CD4-positive, alpha-beta memory T cell (primary cell): ENCODE measurements at places on chromosomes 4 and X. TPM values are rescaled to one million over a fixed set of nuclear protein-coding genes. Genes with fewer than 3 reads are reported as not detected.
A peak's percentile ranks its signal among the peaks of the same experiment; 100 is the strongest.

ZGRF1 gene
- 7.6 TPM for total RNA-seq

GRCh38 chr4:156800463-156800862, 171.1 kb downstream of the PDGFC start:
- no peaks in the 10 kb centered on the region for H3K4me1 ChIP-seq
- H3K27ac ChIP-seq: no peak overlapping the region
- H3K27me3 ChIP-seq: no peaks in the 10 kb centered on the region
- DNase-seq: no peak

DNA sequence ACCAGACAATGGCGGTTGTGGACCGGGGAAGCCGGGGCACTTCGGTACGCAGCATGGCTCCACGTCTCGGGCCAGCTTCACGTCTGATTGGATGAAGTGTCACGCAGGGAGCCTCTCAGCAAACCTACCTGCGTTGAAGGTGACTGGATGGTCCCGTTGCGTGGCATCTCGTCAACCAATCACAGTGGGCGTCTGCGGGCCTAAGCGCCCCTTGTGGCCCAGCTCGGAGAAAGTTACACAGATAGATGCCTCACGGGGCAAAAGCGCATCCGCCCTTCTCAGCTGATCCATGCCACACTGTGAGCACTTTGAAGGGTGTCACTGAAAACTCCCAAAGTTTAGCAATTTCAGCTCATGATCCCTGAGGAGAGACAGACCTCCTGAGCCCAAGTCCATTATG, at the start of gene H2BW1:
H2BW1 (minus strand) TSS at position 103 of the 400 bp plus-strand sequence. CDS start 132 bp downstream, outside the sequence.
- H3K27me3 ChIP-seq: no peaks in the 10 kb centered on the region
- H3K4me1 ChIP-seq: no peaks in the 10 kb centered on the region

- no peak for DNase-seq
- no peaks in the 10 kb centered on the region for H3K4me1 ChIP-seq
- no peaks in the 10 kb centered on the region for H3K36me3 ChIP-seq
- H3K27me3 ChIP-seq: no peaks in the 10 kb centered on the region
Observed at GRCh38 chr4:117900832-117901231, 133.5 kb upstream of the NDST3 start.

DNA sequence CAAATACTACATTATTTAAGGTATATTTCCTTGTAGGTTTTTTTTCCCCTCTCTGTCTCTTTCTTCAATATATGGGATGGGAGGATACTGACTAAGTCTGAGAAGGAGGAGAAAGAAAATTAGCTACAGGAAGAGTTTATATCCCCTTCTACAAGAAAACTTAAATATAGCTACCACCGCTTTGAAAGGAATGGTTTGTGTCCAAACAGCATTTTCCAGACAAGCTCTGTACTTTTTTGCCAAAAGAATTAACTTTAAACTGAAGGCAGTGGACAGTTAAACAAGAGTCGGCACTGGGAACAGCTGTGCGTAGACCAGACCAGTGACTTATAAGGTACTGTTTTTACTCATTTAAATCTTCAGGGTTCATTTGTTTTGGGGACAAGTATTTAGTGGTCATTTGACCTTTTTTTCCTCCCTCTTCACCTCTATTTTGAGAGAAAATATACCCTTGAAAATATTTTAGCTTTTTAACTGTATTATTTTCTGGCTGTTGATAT, 303.7 kb downstream of the ARHGAP24 start:
- H3K4me1 ChIP-seq: no peaks in the 10 kb centered on the region
- DNase-seq: no peak
- H3K27me3 ChIP-seq: no peaks in the 10 kb centered on the region
- no peak overlapping the region for H3K27ac ChIP-seq

DNA sequence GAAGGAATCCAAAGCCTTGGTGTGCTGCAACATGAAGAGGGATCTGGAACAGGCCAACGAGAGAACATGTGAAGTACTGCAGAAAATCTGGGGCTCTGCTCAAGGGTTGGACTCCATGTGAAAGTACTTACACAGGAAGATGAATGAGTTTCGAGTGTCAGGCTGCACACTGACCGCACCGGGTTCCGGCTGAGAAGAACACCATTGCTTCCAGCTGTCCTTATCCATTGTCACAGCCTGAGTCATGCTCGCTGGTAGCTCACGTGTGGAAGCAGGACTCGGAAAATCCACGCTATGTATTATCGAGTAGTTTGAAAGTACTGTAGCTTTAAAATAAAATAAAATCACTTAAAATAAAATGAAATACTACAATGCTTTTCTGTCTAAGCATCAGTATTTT, 50.4 kb upstream of the TBL1X start:
- H3K27me3 ChIP-seq: no peaks in the 10 kb centered on the region
- no peak overlapping the region for H3K4me3 ChIP-seq
- no peak overlapping the region for H3K27ac ChIP-seq
- H3K4me1 ChIP-seq: no peaks in the 10 kb centered on the region

GRCh38 chr4:56575820-56576429, 70.3 kb downstream of the ARL9 start:
- H3K27me3 ChIP-seq: no peaks in the 10 kb centered on the region
- no peaks in the 10 kb centered on the region for H3K4me1 ChIP-seq
- no peaks in the 10 kb centered on the region for H3K36me3 ChIP-seq
- no peak overlapping the region for H3K27ac ChIP-seq
- DNase-seq: peak; percentile 10

DNA sequence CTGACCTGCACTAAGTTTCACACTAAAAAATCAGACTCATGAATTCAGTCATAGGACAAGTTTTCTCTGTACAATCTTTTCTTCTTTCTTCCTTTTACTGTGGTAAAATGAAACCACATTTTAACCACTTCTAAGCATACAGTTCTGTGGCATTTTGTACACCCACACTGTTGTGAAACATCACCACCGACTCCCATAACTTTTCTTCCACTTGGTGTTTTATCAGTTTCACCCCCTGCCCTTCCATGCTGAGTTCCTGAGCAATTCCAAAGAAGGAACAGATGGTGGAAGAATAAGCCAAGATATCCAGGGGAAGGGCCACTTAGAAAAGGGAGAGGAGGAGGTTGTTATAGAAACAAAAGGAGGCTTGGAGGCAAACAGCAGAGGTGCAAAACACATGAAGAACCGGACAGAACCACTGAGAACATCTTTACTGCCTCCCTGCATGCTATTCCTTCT, 22.6 kb downstream of the SLC25A4 start:
- H3K27me3 ChIP-seq: no peaks in the 10 kb centered on the region
- H3K27ac ChIP-seq: no peak overlapping the region
- peaks cover 28% of the 10 kb centered on the region for H3K36me3 ChIP-seq
- peak; percentile 69 for DNase-seq

DNA sequence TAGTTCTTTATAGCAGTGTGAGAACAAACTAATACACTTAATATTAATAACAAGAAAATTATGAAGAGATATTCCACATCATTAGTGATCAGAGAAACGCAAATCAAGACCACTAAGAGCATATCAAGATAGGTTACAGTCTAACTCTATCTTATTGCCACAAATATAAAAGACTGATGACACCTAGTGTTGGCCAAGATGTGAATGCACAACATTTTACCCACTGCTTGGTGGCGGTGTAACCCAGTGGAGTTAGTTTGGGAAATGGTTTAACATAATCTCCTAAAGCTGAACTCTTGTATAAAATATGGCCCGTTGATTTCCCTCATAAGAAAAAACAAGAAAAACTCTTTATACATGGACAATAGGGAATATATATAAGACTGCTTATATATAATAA, 92.4 kb downstream of the SLITRK2 start:
- DNase-seq: no peak
- no peaks in the 10 kb centered on the region for H3K27me3 ChIP-seq
- H3K27ac ChIP-seq: no peak overlapping the region
- no peaks in the 10 kb centered on the region for H3K36me3 ChIP-seq
- H3K4me1 ChIP-seq: no peaks in the 10 kb centered on the region
- no peak overlapping the region for H3K4me3 ChIP-seq

- no peak for DNase-seq
- no peaks in the 10 kb centered on the region for H3K27me3 ChIP-seq
- no peak overlapping the region for H3K4me3 ChIP-seq
- no peaks in the 10 kb centered on the region for H3K36me3 ChIP-seq
Observed at GRCh38 chrX:44234116-44234515, 109.4 kb downstream of the EFHC2 start.
